Erythroblast (primary cell): ENCODE measurements at places on chromosomes 12 and 14.

GRCh38 chr12:48388938-48389337 is 38.2 kb upstream of the ZNF641 start:
- no peak for DNase-seq

GRCh38 chr14:28784096-28785048 is 17.8 kb downstream of the FOXG1 start:
- no peak for DNase-seq

DNA sequence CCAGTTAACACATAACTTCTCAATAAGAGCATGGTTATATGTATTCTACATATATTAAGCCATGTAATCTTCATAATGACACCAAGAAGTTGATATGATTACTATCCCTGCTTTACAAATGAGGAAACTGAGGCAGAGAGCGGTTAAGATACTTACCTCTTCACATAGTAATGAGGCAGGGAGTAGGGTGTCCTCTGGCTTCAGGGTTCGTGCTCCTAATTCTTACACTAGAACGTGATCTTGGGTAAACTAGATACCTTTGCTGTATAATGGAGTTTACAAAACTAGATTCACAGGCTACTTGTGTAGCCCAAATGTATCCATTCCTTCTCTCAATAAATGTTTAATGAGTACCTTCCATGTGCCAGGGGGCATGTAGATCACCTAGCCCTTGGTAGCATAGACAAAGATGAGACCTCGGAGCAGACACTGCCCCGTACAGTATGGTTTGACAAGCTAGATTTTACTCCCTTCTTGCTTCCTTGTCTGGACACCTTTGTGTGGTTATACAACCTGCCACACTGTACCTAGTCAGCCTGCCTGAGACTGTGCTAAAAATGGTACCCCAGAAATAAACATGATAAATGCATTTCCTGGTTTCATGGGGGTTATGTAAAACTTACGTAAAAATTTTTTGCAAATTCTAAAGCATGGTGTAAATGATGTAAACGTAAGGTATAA is 991.8 kb downstream of the VRK1 start:
- no peak for DNase-seq

GRCh38 chr14:37340353-37340752 is 142.6 kb downstream of the MIPOL1 start:
- DNase-seq: no peak

GRCh38 chr14:99043756-99044155 is 228.2 kb downstream of the BCL11B start:
- DNase-seq: no peak

DNA sequence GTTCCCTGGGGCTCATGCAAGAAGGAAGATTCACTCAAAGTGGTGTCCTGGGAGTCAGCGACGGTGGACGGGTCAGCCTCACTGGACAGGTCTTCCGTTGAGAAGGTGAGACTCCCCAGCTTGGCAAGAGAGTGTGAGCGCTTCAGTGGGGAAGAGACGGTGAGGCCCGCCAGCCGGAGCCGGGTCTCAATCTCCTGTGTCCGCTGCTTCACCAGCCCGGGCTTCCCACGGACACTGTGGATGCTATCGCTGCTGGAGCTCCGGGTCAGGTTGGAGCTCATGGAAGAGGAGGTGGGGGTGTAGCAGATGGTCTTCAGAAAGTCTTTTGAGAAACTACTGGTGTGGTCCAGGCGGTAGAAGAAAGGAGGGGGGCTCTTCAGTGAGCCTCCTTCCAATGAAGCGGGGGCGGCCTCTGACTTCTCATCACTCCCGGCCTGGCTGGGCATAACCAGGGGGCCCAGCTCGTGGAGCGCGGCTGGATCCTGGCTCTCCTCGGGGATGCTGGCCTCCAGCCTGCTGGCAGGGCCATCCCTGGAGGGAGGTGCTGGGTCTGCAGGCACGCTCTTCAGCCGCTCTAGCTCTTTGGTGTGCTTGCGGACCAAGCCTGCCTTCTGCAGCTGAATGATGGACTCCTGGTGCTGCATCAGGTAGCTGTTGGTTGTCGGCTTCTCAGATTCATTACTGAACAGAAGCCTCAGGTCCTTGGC is 56.9 kb upstream of the CORO1C start:
- no peak for DNase-seq

GRCh38 chr12:42084522-42084921 is 60.2 kb downstream of the GXYLT1 start:
- DNase-seq: no peak

DNA sequence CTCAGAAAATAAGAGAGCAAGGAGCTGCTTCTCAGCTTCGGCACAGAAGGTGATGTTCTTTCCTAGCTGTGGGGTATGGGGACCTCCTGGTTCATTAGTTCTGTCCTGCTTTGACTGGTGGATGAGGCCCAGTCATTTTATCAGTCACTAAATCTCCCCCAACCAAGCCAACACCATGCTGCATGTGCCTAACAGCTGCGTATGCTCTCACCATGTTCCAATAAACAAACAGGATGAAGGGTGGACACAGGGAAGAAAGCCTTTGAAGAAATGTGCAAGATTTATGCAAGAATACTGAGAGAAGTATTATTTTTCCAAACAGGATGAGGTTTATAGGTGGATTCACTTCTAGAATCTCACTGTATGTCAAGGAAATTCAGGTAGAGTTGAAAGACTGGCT is 156.2 kb downstream of the TMEM132C start:
- DNase-seq: no peak

GRCh38 chr12:115297445-115297844 is 613.5 kb upstream of the TBX3 start:
- DNase-seq: no peak

DNA sequence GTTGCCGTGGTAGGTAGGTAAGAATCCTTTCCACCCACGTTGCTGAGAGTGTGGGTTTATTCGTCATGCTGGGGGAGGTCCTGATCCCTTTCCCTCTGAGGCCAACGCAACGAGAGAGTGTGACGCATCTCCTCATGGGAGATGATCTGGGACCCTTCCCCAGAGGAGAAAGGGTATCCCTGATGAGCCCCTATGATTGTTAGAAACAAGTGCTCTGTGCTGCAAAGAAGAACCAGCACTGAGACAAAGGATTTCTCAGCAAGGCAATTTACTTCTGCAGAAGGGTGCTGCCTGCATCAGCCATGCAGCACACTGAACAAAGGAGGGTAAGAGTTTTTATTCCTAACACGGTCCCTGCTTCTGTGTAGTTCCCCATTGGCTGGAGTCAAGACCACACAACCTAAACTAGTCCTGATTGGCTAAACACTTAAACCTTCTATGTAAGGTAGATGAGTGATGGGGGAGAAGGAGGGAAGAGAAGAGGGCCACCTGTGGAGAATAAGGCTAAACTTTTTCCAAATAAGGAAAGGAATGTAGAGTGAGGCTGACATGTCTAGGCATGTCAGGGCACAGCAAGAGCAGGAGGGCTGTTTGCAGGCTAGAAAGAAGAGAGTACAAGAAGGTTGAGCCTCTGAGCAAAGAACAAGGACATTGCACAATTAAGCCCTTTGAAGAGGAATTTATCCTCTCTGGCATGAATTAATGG is 21.3 kb downstream of the CLEC2A start:
- DNase-seq: no peak

- DNase-seq: peak; percentile 63
Observed at GRCh38 chr12:119659289-119659897, 8.5 kb upstream of the PRKAB1 start.

GRCh38 chr12:32804301-32804700 is 48.6 kb upstream of the YARS2 start:
- DNase-seq: no peak

DNA sequence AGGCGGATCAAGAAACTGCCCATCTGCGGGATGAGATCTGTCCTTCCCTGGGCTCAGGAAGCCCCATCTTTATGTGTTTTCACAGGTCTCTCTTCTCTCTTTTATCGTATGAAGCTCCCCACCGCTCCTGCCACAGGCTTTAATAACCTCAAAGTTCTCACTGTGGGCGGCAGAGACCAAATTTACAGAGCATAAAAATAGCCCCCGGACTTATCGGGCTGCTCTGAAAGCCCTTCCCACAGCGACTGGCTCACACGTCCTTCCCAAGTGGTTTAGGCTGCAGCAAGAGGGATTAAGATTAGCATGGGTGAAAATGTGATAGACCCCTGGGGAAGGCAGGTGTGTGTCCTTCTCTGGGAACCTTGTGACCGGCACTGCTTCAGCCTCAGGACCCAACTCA is 47.8 kb downstream of the TESC start:
- DNase-seq: no peak

DNA sequence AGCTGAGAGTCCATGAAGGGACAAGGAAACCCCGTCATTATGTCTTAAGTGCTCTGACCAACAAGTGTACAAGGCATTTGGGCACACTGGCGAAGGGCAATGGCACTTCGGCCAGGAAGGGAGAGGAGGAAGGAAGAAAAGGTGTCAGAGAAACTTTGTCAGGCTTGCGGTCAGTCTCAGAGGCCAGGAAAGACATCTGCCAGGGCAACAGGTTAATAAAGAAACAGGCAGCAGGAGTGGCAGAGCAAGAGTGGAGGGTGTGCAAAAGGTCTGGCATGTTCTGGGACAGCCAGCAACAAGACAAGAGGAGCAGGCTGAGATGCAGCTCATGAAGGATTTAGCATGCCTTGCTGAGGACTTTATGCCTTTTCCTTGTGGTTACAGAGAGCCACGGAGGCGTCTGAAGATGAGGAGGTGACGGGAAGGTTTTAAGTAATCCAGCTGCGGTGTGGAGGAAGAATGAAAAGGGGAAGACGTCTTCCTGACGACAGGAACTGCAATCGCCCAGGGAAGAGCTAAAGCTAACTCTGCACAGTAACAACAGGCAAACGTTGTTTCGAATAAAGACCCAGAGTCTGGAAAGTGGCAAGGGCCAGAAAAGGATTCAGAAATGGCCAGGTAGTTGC is 13.1 kb downstream of the APPL2 start:
- DNase-seq: no peak

GRCh38 chr12:61011767-61012423 is 1248.3 kb upstream of the USP15 start:
- no peak for DNase-seq

GRCh38 chr12:112381883-112382796 is at the start of gene HECTD4:
Gene HECTD4, minus strand, starts transcription at chr12:112382431. Its CDS starts 303 bp downstream, at chr12:112382128.
- peak; percentile 93 for DNase-seq

GRCh38 chr14:56137849-56138248 is 19.6 kb downstream of the PELI2 start:
- no peak for DNase-seq

GRCh38 chr14:64196056-64196455 is 98.1 kb downstream of the ESR2 start:
- DNase-seq: no peak

GRCh38 chr14:29687071-29687765 is 240.4 kb downstream of the PRKD1 start:
- DNase-seq: no peak

DNA sequence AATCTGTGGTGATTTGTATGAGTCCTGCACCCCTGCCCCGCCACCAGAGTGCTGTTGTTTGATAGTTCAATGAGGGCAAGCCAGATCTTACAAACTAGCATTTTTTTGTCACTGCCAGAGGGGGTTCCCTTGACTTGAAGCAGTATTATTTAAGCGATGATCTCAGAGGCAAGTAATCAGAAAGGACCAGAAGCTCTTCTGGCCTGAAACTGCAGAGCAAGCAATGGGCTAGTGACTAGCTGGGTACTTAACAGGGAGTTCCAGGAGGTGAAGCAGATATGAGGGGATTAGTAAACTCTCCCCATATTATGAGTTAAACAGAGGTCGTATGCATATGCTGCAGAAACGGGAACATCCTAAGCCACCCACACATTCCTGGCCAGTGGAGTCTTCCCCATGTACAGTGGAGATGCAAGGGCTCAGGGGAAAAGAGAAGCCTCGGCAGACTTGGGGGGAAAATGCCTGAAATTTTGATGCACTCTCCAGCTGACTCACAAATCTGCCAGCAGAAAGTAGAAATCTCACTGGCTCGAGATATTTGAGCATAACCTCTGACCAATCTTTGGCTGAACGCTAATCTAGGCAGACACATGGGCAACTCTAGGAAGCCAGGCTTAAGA is 8.3 kb upstream of the CRACR2A start:
- no peak for DNase-seq

DNA sequence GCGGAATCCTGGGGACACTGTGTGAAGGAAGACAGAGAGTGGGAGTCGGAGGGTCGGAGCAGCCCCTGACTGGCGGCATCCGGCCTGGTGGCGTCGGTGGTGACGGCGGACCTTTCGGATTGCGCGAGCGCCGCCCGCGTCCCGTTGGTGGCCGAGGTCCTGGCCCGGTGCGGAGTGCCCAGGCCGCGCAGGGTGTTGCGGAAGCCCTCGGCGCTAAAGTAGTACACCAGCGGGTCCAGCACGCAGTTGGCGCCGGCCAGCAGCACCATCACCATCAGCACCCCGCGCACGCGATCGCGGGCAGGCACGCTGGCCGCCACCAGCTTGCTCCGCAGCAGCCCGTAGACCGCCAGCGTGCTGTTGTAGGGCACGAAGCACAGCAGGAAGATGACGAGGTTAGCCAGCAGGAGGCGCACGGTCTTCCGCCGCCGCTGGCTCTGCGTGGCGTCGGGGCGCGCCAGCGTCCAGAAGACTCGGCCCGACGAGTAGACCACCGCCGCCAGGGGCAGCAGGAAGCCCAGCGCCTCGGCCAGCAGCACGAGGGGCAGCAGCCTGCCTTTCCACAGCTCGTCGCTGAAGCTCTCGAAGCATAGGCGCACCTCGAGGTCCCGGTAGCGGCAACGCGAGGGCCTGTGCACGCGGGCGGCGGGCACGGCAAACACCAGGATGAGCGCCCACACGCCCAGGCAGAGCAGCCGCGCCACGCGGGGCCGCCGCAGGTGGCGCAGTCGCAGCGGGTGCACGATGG is 13.1 kb upstream of the CHD4 start:
- peak; percentile 58 for DNase-seq

GRCh38 chr12:124542021-124542949 is 25.1 kb downstream of the NCOR2 start:
- no peak for DNase-seq

DNA sequence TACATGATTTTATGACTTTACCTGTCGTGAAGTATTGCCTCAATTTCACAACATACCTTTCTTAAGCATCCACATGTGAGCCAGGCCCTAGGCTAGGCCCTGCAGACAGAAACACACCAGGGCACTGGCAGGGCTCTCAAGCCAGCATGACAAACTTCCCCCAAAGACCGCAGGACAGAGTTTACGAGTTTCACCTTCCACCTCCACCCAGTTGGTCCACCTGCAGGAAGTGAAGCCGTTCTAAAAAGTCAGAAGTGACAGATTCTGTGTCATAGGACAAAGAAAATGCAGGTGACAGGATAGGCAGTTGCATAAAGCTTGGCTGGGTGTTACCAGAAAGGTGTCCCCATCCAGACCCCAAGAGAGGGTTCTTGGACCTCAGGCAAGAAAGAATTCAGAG is 382.3 kb downstream of the PCNX1 start:
- no peak for DNase-seq

DNA sequence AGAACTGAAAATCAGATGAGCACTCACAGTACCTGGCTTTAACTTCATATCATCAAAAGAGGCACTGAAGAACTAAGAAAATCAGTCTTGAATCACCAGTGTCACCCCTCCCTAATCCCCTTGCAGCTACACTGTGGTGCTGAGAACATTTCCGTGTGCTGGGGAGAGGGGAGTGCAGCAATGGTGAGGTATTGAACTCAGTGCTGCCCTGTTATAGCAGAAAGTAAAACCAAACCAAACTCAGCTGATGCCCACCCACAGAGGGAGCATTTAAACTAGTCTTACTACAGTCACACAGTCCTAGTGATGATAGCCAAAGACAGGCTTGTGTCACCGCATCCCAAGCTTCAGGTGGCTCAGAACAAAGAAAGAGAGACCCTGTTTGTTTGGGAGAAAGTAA is 122.1 kb downstream of the CPNE8 start:
- DNase-seq: no peak

GRCh38 chr12:116609319-116610114 is 50.3 kb downstream of the MAP1LC3B2 start:
- peak; percentile 57 for DNase-seq
